Forelimb muscle (tissue), 1 donor: ENCODE measurements at places on chromosomes 12 and 14. TPM values are rescaled to one million over a fixed set of nuclear protein-coding genes. Genes with fewer than 3 reads are reported as not detected.

DNA sequence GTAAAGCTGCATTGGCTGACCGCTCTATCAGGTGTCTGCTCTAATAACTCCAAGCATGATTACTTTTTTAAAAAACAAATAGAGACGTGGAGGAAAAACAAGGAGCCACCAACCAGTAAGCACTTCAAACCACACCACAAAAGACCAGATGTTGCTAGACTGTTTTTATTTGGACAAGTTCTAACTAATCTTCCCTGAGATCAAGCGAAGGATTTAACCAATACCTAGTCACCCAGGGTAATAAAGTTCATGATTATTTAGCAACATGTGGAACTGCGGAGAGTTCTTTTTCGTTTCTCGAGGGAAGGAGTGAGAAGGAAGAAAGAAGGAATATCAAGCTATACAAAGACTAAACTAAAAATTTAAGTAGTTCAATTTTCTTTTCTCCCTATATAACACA, 288.1 kb downstream of the DUSP6 start:
- DNase-seq: no peak

DNA sequence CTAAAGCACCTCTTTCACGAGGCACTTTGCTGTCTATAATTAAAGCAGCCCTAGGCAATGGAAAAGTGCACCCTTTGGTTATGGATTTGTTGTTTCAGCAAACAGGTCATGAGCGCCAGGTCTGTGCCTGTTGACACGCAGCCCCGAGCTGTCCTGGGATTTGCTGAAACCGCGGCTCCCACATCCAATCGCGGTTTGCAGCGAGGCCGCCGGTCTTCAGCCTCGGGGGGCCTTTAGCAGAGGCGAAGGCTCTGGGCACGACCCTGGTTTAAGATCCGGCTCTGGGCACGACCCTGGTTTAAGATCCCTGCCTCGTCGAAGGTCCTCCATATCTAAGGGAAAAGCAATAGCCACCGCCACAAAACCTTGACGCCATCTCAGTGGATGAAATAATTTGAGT, 79.2 kb downstream of the GLT1D1 start:
- no peak for DNase-seq

DNA sequence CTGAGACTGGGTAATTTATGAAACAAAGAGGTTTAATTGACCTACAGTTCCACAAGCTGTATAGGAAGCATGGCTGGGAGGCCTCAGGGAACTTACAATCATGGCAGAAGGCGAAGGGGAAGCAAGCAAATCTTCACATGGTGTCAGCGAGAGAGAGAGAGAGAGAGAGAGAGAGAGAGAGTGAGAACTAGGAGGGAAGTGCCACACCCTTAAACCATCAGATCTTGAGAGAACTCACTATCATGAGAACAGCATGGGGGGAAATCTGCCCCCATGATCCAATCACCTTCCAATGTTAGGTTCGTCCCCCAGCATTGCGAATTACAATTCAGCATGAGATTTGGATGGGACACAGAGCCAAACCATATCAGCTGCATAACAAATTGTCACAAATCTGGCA, 96.7 kb downstream of the CHST11 start:
- no peak for DNase-seq

GRCh38 chr12:88729196-88729595, 148.9 kb upstream of the KITLG start:
- no peak for DNase-seq

The HOXC12 gene
- not detected for polyA plus RNA-seq

DNA sequence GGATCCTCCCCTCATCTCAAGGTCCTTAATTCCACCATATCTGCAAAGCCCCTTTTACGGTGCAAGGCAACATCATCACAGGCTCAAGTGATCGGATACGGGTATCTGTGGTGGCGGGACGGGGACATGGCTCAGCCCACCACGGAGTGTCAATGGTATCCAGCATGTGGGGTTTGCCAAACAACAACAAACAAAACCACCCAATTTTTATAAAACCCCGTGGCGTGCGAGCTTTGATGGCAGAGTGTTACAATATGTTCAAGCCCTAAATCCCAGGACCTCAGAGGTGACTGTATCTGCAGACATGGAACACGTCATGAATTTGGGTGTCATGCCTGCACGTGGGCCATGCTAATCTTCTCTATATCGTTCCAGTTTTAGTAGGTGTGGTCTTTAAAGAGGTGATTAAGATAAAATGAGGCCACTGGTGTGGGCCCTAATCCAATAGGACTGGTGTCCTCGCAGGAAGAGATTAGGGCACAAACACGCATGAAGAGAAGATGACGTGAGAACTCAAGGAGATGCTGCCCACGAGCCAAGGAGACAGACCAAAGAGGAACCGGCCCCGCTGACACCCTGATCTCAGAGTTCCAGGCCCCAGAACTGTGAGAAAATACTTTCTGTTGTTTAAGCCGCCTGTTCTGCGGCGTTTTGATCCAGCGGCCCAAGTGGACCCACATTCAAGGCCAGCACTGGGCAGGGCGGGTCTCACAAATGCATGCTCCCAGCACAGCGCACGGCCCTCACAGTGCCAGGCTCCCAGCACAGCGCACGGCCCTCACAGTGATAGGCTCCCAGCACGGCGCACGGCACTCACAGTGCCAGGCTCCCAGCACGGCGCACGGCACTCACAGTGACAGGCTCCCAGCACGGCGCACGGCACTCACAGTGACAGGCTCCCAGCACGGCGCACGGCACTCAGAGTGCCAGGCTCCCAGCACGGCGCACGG, 6.7 kb upstream of the GOLGA3 start:
- DNase-seq: no peak

DNA sequence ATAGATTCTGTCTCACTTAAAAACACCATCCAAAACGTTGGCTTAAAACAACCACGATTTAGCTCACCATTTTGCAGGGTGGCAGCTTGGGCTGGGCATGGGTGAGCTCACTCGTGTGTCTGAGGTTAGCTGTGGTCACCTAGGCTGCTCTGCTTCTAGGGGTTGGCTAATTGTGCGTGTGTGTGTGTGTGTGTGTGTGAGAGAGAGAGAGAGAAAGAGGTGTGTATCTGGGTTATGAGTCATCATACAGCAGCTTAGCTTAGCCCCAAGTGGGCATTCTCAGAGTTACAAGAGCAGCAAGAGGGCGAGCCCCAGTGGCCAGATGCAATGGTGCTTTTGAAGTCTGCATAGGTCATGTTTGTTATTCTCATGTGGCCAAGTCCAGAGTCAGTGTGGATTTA, 6.0 kb downstream of the FBXW8 start:
- no peak for DNase-seq

- no peak for DNase-seq
These were observed 78.8 kb upstream of the RTL1 start for GRCh38 chr14:100982353-100982752.

The STRAP gene
- 116 TPM for polyA plus RNA-seq

GRCh38 chr12:42609605-42610004, 20.1 kb upstream of the PRICKLE1 start:
- DNase-seq: no peak

DNA sequence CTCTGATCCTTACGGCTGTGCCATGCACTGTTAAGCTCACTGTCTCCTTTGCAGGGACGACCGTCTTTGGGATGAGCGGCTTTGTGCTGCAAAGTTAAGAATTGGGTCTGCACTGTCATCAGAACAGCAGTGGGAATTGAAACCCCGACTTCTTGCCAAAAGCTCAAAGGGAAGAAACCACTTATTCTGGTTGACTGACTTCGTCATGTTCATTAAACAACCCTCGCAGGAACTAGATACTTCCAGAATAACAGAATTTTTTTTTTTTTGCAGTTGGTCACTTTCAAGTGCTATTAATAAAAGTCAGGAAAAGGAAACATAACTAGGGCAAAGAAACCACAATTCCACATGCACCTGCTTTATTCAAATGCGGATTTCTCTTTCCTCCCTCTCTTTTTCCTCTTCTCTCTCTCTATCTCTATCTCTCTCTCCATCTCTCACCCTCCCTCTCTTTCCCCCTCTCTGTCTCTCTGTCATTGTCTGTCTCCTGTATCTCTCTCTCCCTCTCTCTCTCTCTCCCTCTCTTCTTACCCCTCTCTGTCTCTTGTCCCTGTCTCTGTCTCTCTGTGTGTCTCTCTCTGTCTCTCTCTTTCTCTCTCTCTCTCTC, 12.3 kb upstream of the GLT1D1 start:
- DNase-seq: no peak

DNA sequence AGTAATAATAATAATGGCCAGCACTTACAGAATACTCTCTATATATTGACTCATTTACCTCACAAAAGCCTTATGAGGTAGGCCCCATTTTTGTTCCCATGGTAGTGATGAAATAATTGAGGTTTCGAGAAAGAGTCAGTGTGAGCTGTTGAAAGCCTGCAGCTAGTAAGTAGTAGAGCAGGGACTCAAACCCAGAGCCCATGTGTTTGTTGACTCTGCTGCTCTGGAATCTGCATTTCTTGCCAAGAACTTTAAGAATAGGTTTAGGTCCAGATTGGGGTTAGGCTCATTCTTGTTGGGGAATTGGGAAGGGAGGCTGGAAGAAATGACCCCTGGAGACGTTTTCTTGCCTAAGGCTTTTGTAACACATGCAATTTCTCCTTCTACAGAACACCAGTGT, 27.9 kb downstream of the DYRK4 start:
- DNase-seq: no peak

The RPL10L gene
- polyA plus RNA-seq: 0.25 TPM

GRCh38 chr14:93044121-93044520, 71.6 kb downstream of the ITPK1 start:
- no peak for DNase-seq

GRCh38 chr12:45273717-45274271, 57.9 kb downstream of the ANO6 start:
- no peak for DNase-seq

GRCh38 chr14:100268591-100269207, 29.8 kb downstream of the YY1 start:
- DNase-seq: no peak

DNA sequence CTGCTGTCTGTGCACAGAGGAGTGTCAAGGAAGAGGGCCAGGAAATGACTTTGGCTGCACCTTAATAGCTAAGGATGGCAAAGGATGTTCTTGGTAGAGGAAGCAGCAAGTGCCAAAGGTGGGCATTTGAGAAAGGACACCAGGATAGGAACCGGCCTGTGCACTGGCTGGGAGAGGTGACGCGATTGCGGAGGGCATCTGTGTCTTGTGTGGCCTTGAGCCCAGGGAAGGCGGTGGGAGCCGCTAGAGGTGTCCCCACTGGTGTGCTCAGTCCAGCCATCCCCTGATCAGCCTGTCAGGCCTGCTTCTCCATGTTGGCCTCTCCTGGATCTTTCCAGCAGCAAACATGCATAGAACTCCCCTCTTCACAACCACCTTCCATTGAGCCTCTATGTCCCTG, 30.2 kb downstream of the PAPLN start:
- DNase-seq: no peak

- DNase-seq: no peak
These were observed 64.2 kb downstream of the LGR5 start for GRCh38 chr12:71503579-71504391.

DNA sequence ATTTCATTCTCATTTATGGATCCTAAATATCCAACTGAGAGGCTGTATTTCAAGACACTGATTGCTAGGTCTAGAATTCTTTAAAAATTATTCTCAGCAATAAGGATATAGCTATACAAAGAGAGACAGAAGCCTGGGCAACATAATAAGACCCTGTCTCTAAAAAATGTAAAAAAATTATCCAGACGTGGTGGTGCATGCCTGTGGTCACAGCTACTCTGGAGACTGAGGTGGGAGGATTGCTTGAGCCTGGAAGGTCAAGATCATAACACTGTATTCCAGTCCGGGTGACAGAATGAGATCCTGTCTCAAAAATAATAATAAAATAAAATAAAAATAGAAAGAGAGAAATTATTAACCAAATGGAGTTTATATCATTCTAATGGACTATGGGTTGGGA, 20.6 kb upstream of the ARID2 start:
- no peak for DNase-seq
